Hepatocyte (in vitro differentiated cells): ENCODE measurements at places on chromosomes 1 and 21. TPM values are rescaled to one million over a fixed set of nuclear protein-coding genes. Genes with fewer than 3 reads are reported as not detected.

RASAL2 gene
- 8.7 and 14.5 TPM in 2 replicates for polyA plus RNA-seq

BNIPL gene
- polyA plus RNA-seq: 1.1 and 3.0 TPM in 2 replicates

EEIG2 gene
- 3.6 and 5.1 TPM in 2 replicates for polyA plus RNA-seq

- DNase-seq: no peak
These were observed 15.9 kb downstream of the CLDN14 start for GRCh38 chr21:36463991-36464390.

GRCh38 chr1:163540727-163541126, 219.0 kb downstream of the NUF2 start:
- no peak for DNase-seq
